Stimulated activated CD8-positive, alpha-beta memory T cell treated with anti-CD3 and anti-CD28 coated beads, Interleukin-2, amount 100 ng/mL, for 48 hours (primary cell): ENCODE measurements at places on chromosomes 6 and 20.

GRCh38 chr6:167898673-167899311 is 72.1 kb downstream of the AFDN start:
- DNase-seq = no peak

DNA sequence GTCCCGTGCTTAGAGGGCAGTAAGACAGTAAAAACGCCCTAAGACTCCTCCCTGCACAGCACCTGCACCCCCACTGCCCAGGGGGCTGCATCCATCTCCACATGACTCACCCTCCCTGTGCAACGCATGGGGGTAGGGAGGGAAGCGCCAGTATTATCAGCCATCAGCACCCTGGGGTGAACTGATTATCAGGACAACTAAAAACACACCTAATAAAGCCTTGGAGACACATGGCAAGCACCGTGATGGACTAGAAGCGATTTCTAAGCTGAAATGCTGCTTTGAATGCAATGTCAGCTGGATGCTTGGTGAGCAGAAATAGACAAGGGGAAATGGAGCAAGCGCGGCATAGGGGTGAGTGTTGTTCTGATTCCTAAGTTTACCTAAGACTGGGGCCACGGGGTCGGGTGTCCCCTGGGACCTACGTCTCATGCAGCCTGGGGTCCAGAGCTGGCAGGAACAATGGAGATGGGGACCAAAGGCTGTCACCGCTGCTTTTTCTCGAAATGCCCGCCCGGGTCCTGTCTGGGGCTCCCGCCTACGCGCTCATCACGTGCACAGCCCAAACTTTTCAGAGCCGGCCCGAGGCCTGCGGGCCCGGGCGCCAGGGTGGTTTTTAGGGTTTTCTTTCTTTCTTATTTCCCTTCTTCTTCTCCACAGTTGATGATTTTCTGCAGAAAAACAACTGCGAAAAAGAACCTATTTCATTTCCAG is 702 bp upstream of the TNFAIP3 start:
- no peak for DNase-seq

- DNase-seq = no peak
These were observed 147.8 kb upstream of the EPHA7 start for GRCh38 chr6:93567164-93567563.

GRCh38 chr20:8721098-8721497 is 347.8 kb upstream of the PLCB4 start:
- no peak for DNase-seq

- DNase-seq = no peak
These were observed 132.2 kb downstream of the ARID1B start for GRCh38 chr6:156909212-156910010.

DNA sequence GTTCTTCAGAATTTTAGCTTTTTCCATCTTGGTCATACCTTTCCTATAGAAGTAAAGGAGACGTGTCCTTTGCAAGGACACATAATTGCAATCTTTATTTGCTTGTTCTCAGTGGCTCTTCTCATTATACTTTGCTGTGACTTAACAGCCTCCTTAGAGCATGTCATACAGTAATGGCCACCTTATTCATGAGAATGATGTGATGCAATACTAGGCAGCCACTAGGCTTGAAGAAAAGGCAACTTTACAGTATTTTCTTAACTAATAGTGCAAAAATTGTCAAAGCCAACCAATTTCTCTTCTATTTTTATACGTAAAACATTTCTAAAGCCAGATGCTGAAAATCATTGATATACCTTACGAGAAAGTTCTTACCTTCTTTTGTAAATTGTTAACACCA is 1296.8 kb upstream of the EYS start:
- DNase-seq = no peak

GRCh38 chr20:13400453-13400852 is 179.4 kb downstream of the ISM1 start:
- no peak for DNase-seq

DNA sequence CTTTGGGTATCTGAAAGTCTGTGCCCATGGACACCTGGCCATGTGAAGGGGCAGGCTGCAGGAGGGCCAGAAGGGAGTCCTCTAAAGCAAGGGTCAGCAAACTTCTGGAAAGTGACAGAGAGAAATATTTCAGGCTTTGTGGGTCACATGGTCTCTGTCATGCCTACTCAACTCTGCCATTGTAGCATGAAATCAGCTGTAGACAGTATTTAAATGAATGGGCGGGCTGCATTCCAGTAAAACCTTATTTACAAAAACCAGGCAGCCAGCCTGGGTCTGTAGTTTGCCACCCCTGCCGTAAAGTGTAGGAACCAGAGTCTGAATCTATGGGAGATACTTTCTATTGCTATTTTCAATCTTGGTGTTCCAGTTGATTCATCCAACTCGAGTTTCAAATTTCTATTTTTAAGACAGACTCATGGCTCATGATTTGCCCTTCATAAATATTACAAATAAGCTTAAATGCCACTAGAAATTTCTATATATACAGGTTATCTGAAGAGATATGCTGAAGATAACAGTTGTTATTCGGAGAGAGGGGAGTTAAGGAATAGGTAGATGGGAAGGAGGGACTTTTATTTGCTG is 19.0 kb upstream of the ADGRF4 start:
- DNase-seq = no peak

DNA sequence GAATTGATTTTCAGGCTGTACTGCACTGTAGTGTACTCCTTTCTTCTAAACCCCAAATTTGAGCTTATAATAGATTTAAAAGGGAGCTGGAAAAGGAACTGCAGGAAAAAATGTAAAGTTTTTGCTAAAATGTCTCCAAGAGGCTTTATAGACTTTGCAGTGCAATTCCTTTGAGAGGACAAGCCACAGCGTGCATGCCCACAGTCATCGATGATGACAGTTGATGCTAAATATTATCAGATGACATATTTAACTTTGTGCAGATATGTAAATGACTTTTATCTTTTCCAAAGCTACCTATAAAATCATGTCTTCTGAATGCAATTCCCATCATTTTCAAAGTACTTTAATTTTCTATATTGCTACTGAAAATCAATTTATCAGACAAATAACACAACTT is 24.3 kb upstream of the HDGFL1 start:
- no peak for DNase-seq

DNA sequence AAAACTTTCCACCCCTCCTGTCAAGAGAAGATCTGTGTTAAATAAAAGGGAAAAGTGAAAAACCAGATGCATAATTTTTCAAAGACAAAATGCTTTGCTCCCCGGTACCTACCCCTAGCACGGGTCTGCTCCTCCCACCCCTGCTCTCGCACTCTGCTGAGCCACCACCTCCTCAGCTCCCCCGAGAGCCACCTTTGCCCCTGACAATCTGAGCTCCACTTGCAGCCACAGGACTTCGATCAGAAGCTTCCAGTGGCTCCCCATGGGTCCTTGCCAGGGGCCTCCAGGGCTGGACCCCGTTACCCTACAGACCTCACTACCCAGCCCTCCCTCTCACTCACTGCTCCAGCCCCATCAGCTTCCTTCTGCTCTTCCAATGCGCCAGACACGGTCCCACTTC is 171.7 kb downstream of the PREX1 start:
- no peak for DNase-seq

DNA sequence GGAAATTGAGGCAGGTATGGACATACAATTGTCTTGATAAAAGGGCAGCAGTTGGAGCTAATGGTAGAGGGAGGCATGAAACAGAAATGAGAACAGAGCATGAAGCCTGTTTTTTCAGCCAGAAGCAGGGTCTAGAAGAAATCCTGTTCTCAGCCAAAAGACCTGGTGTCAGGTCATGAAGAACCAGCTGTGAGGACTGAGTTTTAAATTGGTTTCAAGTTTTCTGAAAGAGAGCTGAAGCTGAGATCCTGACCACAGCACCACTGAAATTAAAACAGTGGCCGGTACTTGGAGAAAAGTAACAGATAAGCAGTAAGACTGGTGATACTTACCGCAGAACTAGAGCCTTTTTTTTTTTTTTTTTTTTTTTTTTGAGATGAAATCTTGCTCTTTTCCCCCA is 283.8 kb upstream of the BMP2 start:
- DNase-seq = no peak

DNA sequence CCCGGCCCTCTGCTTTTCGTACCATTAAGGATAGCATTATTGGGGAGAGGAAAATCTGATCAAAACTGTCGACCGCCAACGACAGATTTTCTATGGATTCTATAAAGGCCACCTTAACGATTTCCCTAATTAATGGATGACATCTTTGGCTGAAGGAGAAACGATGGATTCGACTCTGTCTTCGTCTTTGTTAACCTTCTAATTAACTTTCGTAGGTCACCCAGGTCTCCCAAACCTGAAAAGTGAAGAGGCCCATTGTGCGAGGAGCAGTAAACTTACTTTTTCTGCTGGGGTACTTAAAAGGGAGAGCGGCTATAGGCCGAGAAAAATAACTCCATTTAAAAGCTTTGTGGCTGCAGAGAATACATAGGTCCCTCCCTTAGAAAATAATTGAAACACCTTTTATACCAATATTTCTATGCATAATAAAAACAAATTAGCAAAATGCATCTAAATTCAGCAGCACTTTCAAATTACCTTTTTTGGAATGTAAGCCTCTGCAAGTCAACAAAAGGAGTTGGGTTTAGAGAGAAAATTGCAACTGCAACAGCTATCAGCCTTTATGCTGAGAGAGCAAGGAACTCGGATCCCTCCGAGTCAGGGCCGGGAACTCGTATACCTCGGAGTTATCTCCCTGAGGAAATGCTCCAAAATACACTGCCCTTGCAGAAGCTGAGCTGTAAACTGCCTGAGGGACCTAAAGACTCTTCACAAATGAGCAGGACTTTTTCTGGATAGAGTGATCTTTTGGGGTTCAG is 31.4 kb upstream of the NR2E1 start:
- DNase-seq = no peak

DNA sequence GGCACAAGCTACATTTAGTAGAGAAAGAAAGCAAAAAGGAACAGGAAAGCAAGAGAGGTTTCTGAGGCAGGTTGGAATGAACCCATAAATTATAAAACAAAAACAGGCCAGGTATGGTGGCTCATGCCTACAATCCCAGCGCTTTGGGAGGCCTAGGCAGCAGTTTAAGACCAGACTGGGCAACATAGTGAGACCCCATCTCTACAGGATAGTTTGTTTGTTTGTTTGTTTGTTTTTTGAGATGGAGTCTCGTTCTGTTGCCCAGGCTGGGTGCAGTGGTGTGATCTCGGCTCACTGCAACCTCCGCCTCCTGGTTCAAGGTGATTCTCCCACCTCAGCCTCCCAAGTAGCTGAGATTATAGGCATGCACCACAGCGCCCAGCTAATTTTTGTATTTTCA is 49.0 kb downstream of the AFG1L start:
- no peak for DNase-seq

- no peak for DNase-seq
These were observed 41.7 kb downstream of the TMEM242 start for GRCh38 chr6:157281570-157281969.

GRCh38 chr20:57612916-57613315 is 7.3 kb downstream of the ZBP1 start:
- DNase-seq = no peak

- DNase-seq = no peak
These were observed 148.6 kb downstream of the LRRC1 start for GRCh38 chr6:53943395-53943794.

DNA sequence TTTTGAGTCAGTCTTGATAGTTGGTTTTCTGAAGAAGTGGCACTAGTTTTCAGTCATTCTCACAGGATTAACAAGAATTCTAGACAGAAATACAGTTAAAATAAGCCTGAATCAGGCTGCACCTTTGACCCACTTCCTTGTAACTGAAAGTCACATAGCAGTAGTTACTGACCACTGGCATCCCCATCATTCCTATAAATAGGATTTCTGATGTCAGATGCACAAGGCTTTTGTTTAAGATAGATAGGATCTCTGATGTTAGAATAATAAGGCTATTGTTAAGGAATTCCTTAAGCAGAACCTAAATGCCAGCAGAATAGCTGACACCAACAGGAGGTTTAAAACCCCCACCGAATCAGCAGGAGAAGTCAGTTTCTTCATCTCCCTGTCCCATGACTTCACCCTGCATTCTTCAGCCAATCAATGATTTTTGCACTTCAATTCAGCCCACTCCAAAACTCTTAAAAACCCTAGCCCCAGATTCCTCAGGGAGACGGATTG is 30.6 kb upstream of the ZBTB24 start:
- DNase-seq = no peak

DNA sequence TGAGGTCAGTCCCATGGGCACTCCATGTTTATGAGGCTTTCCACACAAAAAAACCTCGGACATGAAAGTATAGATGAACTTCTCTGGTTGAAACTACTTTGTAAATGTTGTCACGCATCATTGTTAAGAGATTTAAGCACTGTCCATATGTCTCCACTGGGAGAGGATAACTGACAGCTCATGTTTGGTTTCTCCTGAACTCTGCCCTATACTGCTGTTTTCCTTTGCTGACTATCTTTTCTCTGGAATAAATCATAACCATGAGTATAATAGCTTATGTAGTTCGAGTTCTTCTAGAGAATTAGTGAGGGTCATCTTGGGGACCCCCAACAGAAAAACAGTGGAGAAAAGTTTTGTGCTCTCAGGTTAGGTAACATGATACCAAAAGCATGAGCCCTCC is 14.3 kb downstream of the THEMIS start:
- no peak for DNase-seq

- DNase-seq = no peak
These were observed 141.6 kb upstream of the SHLD1 start for GRCh38 chr20:5608442-5609161.

DNA sequence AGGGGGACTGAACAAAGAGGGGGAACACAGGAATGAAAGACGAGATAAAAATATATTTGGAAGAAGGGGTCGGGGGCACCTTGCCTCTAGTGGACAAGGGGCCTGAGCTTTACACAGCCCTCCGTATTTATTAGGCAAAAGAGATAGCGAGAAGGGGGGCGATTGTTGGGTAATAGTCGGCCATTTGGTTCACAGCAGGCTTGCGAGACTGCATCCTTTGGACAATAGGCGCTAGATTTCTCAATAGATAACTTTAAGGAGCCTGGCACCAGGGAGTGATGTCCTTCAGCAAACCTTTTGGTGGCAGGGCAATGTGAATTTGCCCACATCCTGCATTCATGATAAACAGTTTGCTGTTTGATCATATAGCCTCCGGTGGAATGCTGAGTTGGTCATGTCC is 3.0 kb upstream of the NANP start:
- DNase-seq = no peak

GRCh38 chr6:37243816-37244370 is 13.7 kb upstream of the TBC1D22B start:
- no peak for DNase-seq

GRCh38 chr6:123570813-123571684 is 65.7 kb downstream of the TRDN start:
- no peak for DNase-seq

GRCh38 chr6:155455766-155456165 is at the start of gene NOX3:
Gene NOX3 (minus strand): TSS chr6:155455839. CDS start chr6:155455800, 39 bp downstream.
- DNase-seq = no peak

GRCh38 chr20:49349078-49349477 is 71.2 kb upstream of the ZNFX1 start:
- DNase-seq = no peak

DNA sequence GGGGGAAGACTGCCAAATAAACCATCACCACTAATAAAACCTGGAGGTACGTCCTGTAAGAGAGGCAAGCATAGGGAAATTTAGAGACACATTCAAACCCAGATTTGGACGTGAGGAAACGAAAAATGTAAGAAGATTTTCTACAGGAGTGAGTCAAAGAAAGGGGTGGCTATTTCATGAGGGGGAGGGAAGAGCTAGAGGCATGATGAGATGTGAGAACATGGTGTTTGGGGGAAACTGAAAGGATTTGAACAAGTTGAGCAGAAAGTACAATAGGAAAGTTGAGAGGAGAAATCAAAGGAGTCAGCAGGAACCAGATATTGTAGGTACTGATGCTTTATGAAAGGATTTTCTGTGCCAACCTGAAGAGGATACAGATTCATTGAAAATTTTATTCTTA is 179.1 kb upstream of the HS3ST5 start:
- DNase-seq = no peak
